ENCODE measurements at places on chromosomes 2 and 18.
A peak's percentile ranks its signal among the peaks of the same experiment; 100 is the strongest.

DNA sequence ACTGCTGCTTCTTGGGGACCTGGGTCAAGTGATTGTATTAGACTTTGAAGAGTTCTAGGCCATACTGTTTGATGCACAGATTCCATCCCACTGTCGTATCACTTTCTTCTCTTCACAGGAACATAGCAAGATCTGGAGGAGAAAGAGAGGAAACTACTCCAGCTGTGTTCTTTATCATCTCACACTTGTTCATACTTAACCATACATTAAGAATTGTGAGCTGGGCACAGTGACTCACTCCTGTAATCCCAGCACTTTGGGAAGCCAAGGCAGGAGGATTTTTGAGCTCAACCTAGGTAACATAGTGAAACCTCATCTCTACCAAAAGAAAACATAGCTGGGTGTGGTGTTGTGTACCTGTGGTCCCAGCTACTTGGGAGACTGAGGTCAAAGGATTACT is 111.7 kb downstream of the PARD3B start:
- H3K36me3 ChIP-seq: no peaks in the 10 kb centered on the region
- H3K4me3 ChIP-seq: no peak overlapping the region
- no peaks in the 10 kb centered on the region for H3K27me3 ChIP-seq

GRCh38 chr2:128402911-128403670 is 84.4 kb upstream of the HS6ST1 start:
- H3K27me3 ChIP-seq: no peaks in the 10 kb centered on the region
- H3K36me3 ChIP-seq: no peaks in the 10 kb centered on the region
- H3K4me3 ChIP-seq: no peak overlapping the region
- H3K27ac ChIP-seq: no peak overlapping the region
- DNase-seq: no peak

- peaks cover 11% of the 10 kb centered on the region for H3K4me1 ChIP-seq
- H3K27ac ChIP-seq: no peak overlapping the region
- DNase-seq: no peak
Measured at GRCh38 chr2:42775186-42775585, 11.3 kb upstream of the OXER1 start.

- no peak overlapping the region for H3K27ac ChIP-seq
- no peak overlapping the region for H3K4me3 ChIP-seq
Measured at GRCh38 chr2:144402251-144402650, 117.7 kb downstream of the ZEB2 start.

GRCh38 chr18:74692367-74693013 is 94.8 kb downstream of the ZNF407 start:
- DNase-seq: no peak
- H3K4me3 ChIP-seq: no peak overlapping the region
- no peak overlapping the region for H3K27ac ChIP-seq
- H3K4me1 ChIP-seq: no peaks in the 10 kb centered on the region
- no peaks in the 10 kb centered on the region for H3K36me3 ChIP-seq
- no peaks in the 10 kb centered on the region for H3K27me3 ChIP-seq

DNA sequence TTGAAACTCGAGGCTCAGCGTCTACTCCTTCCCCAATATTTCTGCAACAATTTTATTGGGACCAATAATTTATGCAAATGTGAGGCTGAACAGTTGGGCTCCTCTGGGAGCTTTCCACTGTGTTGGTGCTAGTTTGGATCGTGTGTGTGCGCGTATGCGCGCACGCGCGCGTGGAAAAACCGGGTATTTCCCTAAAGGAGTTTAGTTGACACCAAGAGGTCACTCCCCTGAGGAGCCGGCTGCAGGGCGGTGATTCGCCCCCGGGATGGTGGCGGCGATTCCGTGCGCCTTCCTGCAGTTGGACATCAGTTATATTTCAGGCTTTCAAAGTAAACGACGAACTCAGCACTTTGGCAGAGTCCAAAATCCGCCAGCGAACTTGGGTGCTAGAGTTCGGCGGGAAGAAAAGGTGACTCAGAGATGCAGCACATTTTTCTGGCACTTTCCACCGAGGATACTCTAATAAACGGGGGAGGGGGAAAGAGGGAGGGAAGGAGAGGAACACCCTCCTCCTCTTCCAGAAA is 186.5 kb upstream of the FANCL start:
- H3K4me3 ChIP-seq: peak overlapping the region; percentile 94
- no peaks in the 10 kb centered on the region for H3K36me3 ChIP-seq
- H3K4me1 ChIP-seq: peaks cover 16% of the 10 kb centered on the region

DNA sequence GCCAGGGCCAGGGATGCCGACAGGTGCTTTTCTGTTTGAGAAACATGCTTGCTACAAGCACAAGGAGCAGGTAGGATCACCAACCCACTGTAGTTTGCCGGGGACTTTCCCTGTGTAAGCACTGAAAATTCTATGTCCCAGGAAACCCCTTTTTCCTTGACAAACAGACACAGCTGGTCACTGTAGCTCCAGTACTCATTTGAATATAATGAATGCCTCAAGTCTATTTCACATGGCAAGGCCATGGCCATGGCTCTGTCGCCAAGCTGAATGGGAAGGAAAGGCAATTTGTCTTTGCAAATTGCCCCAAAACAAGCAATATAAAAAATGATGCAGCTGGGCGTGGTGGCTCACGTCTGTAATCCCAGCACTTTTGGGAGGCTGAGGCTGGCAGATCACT is 49.6 kb upstream of the IGFBP2 start:
- no peaks in the 10 kb centered on the region for H3K36me3 ChIP-seq
- no peak for DNase-seq
- H3K4me3 ChIP-seq: no peak overlapping the region
- H3K4me1 ChIP-seq: no peaks in the 10 kb centered on the region
- H3K27ac ChIP-seq: no peak overlapping the region

GRCh38 chr2:210946395-210946794 is 390.0 kb downstream of the CPS1 start:
- H3K36me3 ChIP-seq: no peaks in the 10 kb centered on the region
- H3K27ac ChIP-seq: no peak overlapping the region
- H3K4me1 ChIP-seq: no peaks in the 10 kb centered on the region

DNA sequence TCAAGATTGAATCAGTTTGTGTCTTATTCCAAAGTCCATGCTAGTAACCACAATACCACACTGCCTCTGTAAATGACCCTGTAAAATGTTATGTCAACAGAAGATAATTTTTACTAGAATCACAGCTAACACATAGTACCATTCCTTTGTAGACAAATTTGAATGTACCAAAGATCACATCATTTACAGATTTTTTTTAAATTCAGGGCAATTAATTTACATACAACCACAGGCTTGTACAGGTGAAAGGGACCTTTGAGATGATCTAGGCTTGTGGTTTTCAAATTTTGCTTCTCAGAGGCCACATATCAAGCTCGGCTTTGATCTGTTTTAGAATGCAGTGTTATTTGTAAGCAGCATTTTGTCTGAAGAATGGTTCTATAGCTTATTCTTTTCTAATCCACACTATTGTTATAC is 63.8 kb upstream of the PPM1B start:
- peaks cover 20% of the 10 kb centered on the region for H3K4me1 ChIP-seq
- no peak overlapping the region for H3K27ac ChIP-seq
- H3K36me3 ChIP-seq: no peaks in the 10 kb centered on the region

- no peak overlapping the region for H3K27ac ChIP-seq
- H3K36me3 ChIP-seq: no peaks in the 10 kb centered on the region
- H3K4me1 ChIP-seq: no peaks in the 10 kb centered on the region
Measured at GRCh38 chr18:24782566-24782965, 322.1 kb downstream of the HRH4 start.

GRCh38 chr2:31282634-31283033 is 48.7 kb downstream of the EHD3 start:
- H3K4me3 ChIP-seq: no peak overlapping the region
- DNase-seq: no peak
- no peak overlapping the region for H3K27ac ChIP-seq

DNA sequence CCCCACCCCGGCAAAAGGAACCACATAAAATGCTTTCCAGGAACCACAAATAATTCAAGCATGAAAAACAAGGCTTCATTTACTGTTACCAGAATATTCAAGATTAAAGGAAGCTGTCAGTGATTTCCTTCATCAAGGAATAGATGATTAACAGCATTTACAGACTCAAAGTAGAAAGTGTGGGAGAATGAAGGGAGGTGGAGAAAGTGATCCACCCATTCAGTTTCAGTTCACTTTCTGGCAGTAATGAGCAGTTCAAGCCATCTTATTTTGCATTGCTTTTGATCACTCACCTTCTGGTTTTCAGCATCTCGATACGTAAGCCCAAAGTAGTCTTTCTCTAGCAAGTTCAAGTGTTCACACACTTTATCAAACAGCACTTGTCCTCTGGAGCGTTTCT is 99.0 kb downstream of the EPB41L3 start:
- H3K36me3 ChIP-seq: no peaks in the 10 kb centered on the region
- no peak overlapping the region for H3K4me3 ChIP-seq
- H3K4me1 ChIP-seq: peaks cover 4% of the 10 kb centered on the region
- no peaks in the 10 kb centered on the region for H3K27me3 ChIP-seq
- H3K27ac ChIP-seq: no peak overlapping the region
- no peak for DNase-seq

Measured in common myeloid progenitor, CD34-positive (primary cell).